ENCODE measurements at places on chromosomes 2 and 18. TPM values are rescaled to one million over a fixed set of nuclear protein-coding genes. Genes with fewer than 3 reads are reported as not detected.

BBS5 gene
- 1.3 TPM for total RNA-seq

SCYGR4 gene
- total RNA-seq = not detected

UBR3 gene
- 34.0 TPM for total RNA-seq

RAD51AP2 gene
- total RNA-seq = not detected

IL1R2 gene
- 0.22 TPM for total RNA-seq

POLE4 gene
- 30.0 TPM for total RNA-seq

B3GNT7 gene
- total RNA-seq = 4.4 TPM

STPG4 gene
- not detected for total RNA-seq

KCNG2 gene
- 1.4 TPM for total RNA-seq

AFF3 gene
- total RNA-seq = under 0.01 TPM

TMEM247 gene
- not detected for total RNA-seq

DSC1 gene
- under 0.01 TPM for total RNA-seq

EVA1A gene
- total RNA-seq = 43.5 TPM

PDE1A gene
- 3.0 TPM for total RNA-seq

MGAT5 gene
- 158 TPM for total RNA-seq

Data from lung microvascular endothelial cell (primary cell).